ENCODE measurements at places on chromosomes 16 and 17.
A peak's percentile ranks its signal among the peaks of the same experiment; 100 is the strongest.

- DNase-seq: no peak
Observed at GRCh38 chr17:73968680-73969079, 234.8 kb upstream of the RPL38 start.

DNA sequence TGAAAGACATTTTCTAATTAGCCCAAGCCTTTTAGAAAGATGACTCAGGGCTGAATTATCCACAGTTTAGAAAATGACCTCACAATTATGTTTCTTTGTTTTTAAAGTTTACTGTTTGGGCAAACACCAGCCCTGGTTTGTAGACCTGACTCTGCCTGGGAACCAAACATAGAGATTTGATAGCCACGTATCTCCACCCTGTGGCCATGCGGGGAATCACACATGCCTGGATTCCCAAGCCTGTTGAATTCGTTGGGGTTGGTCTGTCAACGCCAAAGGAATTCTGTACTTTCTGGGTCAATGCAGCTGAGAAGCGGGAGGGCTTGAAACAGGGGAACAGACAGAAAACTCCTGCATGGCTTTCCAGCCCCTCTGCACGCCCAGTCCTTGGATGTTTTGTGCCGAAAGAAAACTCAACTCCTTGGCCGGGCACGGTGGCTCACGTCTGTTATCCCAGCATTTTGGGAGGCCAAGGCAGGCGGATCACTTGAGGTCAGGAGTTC, 26.9 kb downstream of the CD300A start:
- peak; percentile 78 for DNase-seq

GRCh38 chr16:525123-525519, 2.4 kb upstream of the CAPN15 start:
- DNase-seq: no peak

DNA sequence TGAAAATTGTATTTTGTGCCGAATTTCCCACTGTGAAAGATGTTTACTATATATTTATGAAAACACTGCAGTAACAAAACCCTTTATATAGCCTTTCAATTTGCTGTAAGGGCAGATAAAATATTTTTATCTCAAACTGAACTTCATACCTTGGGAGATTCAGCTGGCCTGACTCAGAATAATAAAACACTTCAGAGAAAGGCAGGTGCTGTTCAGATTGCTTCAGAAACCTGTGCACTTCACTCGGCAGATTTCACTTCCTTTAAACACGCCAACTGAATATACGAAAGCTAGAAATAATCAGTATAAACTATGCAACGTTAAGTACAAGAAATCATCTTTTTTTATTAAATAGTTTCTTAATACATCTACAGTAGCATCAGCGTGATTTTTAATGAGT, 839.1 kb upstream of the RBFOX1 start:
- no peak for DNase-seq

- DNase-seq: no peak
Observed at GRCh38 chr16:82628088-82628423, 1.3 kb downstream of the CDH13 start.

GRCh38 chr16:11020792-11021551, 76.6 kb downstream of the CLEC16A start:
- no peak for DNase-seq

DNA sequence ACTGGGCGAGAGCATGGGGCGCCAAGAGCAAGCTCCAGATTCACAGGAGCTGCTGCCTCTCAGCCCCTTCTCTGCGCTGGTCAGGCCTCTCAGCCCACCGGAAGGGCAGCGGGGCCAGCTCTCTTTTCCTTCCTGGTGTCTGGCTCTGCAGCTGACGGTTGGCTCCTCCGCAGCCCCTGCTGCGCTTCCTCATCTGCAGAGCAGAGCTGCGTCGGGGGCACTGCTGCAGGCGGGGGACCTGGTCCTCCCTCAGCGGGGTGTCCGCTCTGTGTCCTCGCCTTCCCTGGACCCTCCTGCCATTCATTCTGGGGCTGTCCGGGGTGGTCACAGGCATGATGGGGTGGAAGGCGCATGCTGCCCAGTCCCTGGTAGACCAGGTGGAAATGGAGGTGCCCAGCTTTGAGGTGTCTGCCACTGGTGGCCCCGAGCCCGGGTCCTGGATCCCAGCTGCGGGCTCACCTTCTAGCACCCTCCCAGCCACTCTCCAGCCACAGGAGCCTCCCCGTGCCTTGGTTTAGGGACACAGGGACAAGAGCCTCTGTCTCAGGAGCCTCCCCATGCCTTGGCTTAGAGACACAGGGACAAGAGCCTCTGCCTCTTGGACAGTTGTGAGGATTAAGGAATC, 84.8 kb downstream of the IRF8 start:
- DNase-seq: no peak

GRCh38 chr16:67403976-67404555, 10.8 kb upstream of the TPPP3 start:
- no peak for DNase-seq

- DNase-seq: no peak
Observed at GRCh38 chr17:49029801-49030200, 32.6 kb downstream of the IGF2BP1 start.

DNA sequence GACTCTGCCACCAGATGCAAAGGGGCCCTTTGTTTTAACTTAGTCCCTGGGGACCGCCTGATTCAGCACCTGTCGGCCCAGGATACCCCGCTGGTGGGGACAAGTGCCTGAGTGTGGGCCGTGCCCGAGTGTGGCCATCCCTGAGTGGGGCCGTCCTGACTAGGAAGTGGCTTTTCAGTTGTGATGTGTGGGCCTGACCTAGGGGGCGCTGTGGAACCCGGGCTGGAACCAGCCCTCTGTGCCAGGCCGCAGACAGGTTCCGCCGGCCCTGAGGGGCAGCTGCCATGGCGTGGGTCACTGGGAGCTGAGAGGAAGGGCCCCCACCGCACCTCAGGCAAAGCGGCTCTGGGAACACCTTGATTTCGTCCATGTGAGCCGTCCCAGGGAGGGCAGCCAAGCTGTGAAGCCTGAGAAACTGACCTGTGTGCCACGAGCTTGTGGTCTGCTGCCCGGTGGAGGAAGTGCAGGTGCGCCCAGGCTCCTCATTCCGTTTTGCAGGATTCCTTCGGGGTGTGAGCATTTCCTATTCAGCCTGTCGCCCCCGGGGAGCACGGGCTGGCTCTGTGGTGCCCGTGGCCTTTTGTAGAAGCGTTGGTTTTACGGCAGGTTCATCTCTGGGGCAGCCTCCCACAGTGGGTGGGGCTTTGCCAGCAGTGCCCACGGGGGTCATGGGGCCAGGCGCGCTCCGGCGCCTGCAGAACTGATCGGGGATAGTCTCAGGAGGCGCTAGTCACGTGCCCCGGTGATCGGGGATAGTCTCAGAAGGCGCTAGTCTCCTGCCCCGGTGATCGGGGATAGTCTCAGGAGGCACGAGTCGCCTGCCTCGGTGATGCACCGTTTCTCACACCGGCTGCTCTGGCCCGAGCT, 5.3 kb downstream of the RPL13 start:
- peak; percentile 53 for DNase-seq

- no peak for DNase-seq
Observed at GRCh38 chr17:50261051-50261915, 13.0 kb upstream of the TMEM92 start.

- DNase-seq: no peak
Observed at GRCh38 chr17:73271072-73271471, 9.4 kb upstream of the CPSF4L start.

- DNase-seq: no peak
Observed at GRCh38 chr16:27547134-27547533, 2.6 kb downstream of the GTF3C1 start.

- no peak for DNase-seq
Observed at GRCh38 chr16:57102888-57103851, 10.8 kb downstream of the CPNE2 start.

GRCh38 chr16:21620592-21620991, 21.2 kb downstream of the METTL9 start:
- DNase-seq: no peak

DNA sequence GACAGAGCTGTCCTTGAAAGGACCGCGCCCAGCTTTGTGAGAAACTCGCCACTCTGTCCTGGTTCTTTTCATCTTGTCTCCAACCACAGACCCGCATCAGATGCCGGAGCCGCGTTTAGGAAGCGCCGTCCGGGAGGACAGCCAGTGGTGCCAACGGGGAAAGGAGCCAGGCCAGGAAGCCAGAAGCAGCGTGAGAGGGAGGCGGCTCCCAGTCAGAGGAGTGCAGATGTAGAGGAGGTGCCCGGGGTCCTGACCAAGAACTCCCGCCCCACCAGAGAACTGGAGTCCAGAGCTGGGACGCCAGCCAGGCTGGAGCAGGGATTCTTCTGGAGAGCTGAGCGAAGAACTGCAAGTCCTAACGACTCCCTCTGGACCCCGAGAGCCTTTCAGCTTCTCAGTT, 49.3 kb upstream of the TNRC6C start:
- no peak for DNase-seq

DNA sequence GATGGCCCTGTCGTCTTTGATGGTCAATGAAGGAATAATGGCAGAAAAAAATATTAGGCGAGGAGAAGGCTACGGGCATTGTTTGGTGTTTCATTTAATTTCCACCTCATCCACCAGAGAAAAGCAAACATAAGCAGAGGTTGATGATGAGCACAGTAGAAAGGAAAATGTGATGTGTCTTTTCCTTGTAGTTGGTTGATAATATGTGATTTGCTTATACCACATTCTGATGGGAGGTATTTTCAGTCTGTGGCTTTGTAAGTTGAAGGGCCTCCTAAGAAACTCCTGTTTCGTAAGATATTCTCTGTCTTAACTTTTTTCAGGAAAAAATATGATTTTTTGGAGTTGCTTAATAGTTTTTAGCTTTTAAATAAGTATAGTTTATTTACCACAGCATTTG, 215.7 kb downstream of the PRKCA start:
- no peak for DNase-seq

DNA sequence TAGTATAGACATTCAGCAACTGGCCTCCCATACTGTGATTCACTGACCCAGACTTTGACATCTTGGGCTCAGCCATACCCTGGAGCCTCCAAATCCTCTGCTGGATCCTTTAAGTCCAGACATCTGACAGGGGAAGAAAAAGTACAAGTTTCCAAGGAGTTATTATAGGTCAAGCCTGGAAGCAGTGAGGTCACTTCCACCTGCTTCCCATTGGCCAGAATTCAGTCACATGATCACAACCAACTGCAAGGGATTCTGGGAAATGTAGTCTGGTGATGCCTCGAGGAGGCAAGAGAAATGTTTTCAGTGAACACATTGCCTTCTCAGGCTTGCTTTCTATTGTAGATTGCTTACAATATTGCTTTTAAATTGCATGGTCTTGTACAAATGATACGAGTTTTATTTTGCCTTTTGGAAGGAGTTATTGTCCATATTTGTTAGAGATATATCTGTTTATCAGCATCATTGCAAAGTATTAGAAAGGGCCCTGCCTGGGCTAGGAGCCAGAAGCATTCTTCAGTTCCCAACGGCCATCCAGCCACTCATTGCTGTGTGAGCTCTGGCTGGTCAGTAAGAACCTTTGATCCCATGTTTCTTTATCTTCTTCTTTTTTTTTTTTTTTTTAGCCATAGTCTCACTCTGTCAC, 696.9 kb downstream of the WWOX start:
- DNase-seq: peak; percentile 65

DNA sequence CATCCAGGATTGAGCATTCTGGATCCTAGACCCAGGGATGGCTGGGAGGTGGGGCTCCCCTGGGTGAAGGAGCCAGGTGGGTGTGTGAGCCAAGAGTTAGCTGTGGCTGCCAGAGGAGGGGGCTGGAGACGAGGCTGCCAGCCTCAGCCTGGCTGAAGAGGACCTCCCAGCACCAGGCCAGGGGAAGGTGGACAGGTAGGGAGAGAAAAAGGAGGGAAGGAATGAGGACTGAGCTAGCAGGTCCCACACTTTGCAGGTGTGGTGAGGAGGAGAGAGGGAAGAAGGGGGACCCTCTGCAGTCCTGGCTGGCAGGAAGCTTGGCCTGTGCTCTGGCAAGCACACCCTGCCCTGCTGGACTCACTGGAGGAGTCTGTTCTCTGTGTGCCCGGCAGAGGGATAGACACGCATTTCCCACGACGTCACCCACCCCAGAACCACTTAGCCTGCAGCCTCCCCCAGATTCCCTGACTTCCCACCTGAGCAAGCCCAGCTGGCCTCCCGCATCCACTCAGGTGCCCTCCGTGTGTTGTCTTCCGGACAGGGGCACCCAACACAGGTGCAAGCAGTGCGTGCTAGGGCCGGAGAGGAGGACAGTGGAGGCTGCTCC, 42.0 kb downstream of the SOCS3 start:
- no peak for DNase-seq

- DNase-seq: no peak
Observed at GRCh38 chr16:65988024-65988595, 378.4 kb upstream of the CDH5 start.

GRCh38 chr17:47620503-47621245, 29.0 kb upstream of the KPNB1 start:
- DNase-seq: no peak

GRCh38 chr17:57311281-57312216, 55.2 kb downstream of the MSI2 start:
- DNase-seq: no peak

DNA sequence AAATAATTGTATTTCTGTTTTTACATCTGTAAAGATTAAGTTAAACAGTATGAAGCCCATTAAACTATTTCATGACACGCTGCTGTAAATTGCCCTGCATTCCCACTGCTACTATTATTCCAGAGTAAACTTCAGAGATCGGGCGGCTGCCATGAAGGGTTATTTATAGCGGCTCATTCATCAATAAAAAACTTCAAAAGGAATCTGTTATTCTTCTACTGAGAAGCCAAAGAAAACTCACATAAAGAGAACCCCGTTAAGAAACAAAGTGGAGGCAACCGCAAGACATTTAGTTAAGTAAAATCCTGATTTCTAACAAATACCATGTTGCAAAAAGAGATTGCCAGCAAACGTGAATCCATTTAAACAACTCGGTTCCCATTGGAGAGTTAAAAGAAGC, 16.4 kb downstream of the FOXL1 start:
- DNase-seq: no peak

DNA sequence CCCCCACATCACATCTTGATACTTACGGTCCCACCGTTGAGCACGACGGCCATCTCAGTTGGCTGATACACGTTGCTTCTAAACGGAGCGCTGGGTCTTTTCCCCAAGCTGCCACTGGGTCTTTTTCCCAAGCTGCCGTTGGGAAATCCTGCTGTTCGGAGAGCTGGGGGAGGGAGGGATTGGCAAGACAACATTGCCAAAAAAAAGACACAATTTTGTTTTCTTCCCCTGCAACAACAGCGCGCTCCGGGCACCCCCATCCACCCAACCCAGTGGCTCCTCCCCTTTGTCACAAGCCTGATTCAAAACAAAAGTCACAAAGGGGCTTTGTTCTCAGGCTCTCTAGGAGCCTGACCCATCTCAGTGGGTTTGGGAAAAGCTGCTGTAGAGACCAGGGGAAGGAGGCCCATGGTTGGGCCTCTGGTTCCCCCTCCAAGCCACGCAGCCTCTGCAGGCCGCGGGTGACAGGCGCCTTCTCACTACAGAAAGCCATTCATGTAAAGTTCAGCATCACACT, 22.8 kb downstream of the GPRC5B start:
- no peak for DNase-seq

GRCh38 chr16:85750146-85750826, 610 bp downstream of the C16orf74 start:
- DNase-seq: no peak

All from CD4-positive, alpha-beta T cell treated with Interleukin-10 for 1 hour (primary cell).